ENCODE measurements at places on chromosomes 2 and 18.

DNA sequence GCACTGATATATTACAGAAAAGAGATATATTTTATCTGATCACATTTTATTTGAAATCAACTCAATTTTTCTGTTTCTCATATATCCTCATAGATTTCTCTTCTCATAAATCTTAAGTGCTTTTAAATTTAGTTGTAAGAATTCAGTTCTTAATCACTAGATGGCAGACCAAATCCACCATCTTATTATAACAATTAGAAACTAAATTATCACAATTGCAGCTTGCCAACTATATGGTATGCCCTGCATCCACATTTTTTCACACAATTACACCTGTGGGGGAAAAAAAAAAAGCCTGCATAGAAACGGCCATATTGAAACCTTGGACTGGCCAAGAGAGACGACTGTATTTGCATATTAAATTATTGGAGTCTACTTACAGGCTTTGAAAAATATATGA, 64.4 kb downstream of the COL5A2 start:
- no peak for DNase-seq

- no peak for DNase-seq
These were observed 26.7 kb downstream of the RAMP1 start for GRCh38 chr2:237885931-237886684.

DNA sequence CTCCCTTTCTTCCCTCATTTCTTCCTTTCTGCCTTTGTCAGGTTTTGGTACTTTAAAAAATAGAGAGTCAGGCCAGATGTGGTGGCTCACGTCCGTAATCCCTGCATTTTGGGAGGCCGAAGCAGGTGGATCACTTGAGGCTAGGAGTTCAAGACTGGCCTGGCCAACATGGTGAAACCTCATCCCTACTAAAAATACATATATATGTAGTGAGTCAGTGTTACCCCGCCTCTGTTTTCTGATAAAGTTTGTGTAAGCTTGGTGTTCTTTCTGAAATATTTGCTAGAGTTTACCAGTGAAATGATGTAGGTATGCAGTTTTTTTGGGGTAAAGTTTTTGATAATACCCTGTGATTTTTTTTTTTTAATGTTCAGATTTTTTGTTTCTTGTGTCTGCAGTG, 58.8 kb downstream of the DGKD start:
- no peak for DNase-seq

DNA sequence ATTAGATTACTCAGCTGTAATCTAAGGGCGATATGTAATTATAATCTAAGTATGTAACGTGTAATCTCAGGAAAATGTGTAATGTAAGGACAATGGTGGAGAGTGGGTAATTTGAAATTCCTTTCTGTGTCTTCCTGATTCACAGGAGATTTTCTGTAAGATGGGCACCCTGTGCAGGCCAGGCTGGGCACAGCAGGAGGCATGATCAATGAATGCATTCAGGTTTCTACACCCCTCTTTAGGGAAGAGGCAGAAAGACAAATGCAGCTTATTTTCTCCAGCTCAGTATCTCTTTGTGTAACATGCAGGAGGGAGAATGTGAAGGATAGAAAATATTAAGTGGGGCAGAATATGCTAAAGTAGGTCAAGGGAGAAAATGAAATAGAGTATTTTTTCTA, 320.1 kb downstream of the PIK3C3 start:
- DNase-seq: no peak

DNA sequence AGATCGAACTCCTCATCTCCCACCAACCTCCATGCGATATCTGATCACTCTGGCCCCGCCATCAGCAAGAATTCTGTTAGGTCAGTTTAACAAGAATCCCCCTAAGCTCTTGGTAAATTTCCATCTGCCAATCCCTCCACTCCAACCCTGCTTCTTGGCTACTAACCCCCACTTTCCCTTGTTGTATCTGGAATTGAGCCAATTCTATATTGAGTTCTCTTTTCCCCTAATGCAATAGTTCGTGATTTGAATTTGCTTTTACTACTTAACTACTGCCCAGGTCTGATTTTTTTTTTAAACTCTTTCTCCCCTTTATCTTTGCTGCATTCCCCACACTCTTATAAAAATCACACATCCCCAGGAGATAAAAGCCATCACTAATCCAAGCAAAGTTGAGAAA, 159.3 kb upstream of the STK17B start:
- DNase-seq: no peak

GRCh38 chr18:54296062-54296461, 26.7 kb downstream of the POLI start:
- peak; percentile 2 for DNase-seq

- DNase-seq: no peak
These were observed 116.1 kb upstream of the OTX1 start for GRCh38 chr2:62934517-62934916.

GRCh38 chr2:241092677-241093076, 9.4 kb downstream of the MTERF4 start:
- DNase-seq: no peak

DNA sequence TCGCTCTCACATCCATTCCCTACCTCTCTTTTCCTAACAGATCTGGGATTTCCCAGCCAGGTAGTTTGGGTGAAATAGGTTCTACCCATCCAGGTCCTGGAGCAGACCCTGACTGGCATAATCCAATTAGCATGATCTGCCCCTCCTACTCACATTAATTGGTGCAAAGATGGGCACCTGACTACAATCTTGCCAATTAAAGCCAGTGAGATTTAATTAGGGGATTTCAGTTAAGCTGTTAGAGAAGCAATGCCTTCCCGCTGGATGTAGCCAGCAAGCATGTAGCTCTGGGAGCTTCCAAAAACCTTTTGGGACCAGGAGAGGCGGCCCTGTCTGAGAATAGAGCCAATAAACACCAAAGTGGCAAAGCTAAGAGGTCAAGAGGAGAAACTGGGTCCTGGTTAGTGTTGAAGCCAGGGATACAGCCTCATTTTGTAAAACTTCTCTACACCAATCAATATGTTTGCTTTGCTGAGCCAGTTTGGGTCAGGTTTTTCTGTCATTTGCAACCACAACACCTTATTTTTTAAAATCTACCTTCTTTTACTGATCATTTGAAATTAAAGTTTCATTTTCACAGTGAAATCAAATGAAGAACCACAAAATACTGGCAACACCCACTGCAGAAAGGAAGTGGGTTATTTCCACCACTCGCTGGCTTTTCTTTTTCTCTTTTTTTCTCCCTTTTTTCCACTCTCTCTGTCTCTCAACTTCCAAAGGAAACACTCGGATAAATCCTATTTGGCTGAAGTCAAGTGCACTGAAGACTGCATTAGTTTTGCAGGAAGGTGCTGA, 3.2 kb upstream of the TTC39C start:
- no peak for DNase-seq

GRCh38 chr2:195406886-195407603, 250.0 kb upstream of the SLC39A10 start:
- no peak for DNase-seq

- DNase-seq: no peak
These were observed 120.8 kb downstream of the RHBDD1 start for GRCh38 chr2:226956659-226957058.

GRCh38 chr2:182915369-182916326, 49.2 kb upstream of the FRZB start:
- peak; percentile 68 for DNase-seq

GRCh38 chr2:20516646-20517341, 69.9 kb downstream of the RHOB start:
- DNase-seq: no peak

- DNase-seq: no peak
These were observed 39.8 kb upstream of the TMEM247 start for GRCh38 chr2:46439582-46439981.

DNA sequence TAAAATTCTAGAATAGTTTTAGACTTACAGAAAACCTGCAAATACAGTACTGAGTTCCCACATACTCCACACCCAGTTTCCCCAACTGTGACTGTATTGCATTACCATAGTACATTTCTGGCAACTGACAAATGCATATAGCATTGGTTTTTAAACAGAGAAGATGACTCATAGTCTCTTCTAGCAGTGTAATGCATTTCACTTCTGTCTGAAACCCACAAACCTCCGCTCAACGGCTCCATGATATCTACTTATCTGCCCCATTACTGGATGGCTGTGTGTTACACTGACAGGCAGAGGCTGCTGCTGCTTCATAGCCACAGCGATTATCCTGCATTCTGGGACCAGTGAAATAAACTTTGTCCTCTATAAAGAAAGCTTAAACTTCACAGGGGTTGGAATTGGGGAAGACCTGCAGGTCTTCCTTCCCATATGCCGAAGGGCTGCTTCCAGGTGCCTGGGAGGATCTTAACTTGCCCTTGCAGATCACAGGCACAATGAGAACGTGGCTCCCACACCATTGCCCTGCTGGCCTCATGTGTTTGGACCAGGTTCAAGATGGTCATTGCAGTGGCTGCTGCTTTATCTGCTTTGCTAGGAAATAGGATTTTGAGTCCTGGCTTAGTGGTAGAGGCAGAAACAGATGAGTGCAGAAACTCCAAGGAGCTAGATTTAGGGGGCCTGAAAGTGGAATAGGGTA, 742.6 kb upstream of the HS6ST1 start:
- DNase-seq: no peak

GRCh38 chr18:8800445-8800844, 95.1 kb downstream of the MTCL1 start:
- DNase-seq: peak; percentile 99

GRCh38 chr2:143505542-143505941, 376.3 kb downstream of the ARHGAP15 start:
- no peak for DNase-seq

GRCh38 chr2:102420290-102420689, 2.7 kb upstream of the IL18RAP start:
- no peak for DNase-seq

GRCh38 chr2:96882230-96882629, 12.3 kb upstream of the SEMA4C start:
- no peak for DNase-seq

DNA sequence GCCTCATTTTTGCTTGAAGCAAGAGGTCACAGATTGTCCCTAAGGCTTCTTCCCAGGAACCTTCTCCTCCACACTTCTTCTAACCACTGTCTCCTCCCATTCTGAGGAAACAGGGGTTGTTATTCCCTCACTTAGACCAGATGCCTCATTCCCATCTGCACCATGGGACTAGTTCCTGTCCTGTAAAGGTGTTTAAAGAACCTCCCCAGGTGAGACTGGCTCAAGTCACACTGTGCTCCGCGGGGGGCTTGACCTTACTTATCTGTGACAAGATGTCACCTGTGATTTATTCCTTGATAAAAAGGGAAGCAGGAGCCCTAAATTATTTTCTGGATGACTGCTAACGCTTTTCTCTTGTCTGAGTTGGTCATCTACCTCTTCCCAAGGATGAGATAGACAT, 8.2 kb upstream of the CDH2 start:
- no peak for DNase-seq

DNA sequence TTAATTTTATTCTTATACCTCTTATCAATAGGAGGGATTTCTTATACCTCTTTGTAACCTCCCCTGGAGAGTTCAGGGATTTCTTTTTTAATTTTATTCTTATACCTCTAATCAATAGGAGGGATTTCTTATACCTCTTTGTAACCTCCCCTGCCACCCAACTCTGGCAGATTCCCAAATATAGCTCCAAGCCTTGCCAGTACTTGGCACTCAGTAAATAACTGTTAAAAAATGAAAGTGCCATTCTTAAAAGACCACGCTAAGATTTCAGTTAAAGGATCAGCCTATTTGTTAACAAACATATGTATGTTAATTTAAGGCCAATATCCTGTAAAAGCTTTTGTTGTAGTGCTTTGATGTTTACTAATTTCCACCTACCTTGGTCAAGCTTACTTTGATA, 4.8 kb downstream of the RNF149 start:
- DNase-seq: no peak
